ENCODE measurements at places on chromosomes 2 and 18.

DNA sequence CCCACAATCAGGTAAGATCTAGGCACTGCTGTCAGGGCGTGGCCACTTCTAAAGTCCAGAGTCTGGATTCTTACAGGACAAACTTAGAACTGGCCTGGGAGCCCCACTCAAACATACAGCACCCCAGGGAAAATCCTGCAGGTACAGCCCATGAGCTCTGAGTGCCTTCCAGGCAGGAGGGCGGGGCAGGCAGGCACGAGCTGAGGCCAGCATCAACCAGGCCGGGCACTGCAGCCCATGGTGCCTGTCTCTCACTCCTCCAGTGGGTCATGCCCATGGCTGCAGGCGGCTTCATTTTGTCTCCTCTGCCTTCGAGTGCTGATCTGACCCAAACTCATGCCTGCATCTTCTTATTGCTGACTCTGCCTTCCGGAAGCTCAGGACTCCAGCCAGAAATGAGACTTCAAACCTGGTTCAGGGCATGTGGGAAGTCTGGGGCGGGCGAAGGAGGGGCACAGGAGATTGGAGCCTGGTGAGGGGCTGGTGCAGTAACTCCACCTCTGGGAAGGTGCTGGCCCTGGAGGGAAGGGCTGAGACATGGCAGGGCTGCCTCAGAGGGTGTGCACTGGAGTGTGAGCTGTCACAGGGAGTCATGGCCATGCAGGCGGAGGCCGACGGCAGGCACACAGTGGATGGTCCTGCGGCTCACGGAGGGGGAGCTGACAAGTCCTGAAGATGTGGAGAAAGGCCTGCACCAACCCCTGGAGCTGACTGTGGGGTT lies 40.5 kb downstream of the HS6ST1 start:
- no peak for DNase-seq

GRCh38 chr2:216922175-216922780 lies 62.4 kb upstream of the TNP1 start:
- no peak for DNase-seq

- no peak for DNase-seq
These were observed 43.4 kb upstream of the LPIN2 start for GRCh38 chr18:3056311-3056710.

DNA sequence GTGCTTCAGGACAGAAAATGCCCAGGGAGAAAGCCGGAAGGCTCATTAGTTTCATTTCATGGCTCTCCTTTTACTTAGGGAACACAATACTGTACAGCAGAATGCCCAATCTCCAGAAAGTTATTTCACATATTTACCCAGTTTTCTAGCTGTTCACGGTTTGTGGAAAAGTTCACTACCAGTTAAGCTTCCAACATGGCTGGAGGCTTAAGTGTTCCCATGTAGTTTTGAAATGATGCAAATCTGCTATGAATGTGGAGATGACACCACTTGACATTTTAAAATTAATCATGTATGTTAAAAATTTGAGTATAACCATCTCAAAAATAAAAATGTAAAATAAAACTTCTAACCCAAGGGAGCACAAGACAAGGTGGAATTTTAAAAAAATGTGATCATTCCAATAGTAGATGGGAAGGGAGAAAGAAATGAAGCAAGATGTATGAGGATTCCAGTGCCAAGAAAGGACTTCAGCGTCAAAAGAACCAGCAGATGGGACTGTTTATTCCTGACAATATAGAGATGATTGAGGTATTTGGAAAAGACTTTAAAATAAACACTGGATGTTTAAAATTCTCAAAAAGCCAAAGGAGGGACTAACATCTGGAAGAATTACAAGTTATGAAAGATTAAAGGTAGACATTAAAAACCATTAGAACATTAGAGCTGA lies 60.9 kb upstream of the OSR1 start:
- DNase-seq = no peak

- no peak for DNase-seq
These were observed 20.2 kb upstream of the TUBB6 start for GRCh38 chr18:12287684-12288402.

- no peak for DNase-seq
These were observed 50.8 kb downstream of the DNMT3A start for GRCh38 chr2:25290811-25291495.

- DNase-seq = peak; percentile 11
These were observed 13.3 kb upstream of the CYP20A1 start for GRCh38 chr2:203225423-203226039.

DNA sequence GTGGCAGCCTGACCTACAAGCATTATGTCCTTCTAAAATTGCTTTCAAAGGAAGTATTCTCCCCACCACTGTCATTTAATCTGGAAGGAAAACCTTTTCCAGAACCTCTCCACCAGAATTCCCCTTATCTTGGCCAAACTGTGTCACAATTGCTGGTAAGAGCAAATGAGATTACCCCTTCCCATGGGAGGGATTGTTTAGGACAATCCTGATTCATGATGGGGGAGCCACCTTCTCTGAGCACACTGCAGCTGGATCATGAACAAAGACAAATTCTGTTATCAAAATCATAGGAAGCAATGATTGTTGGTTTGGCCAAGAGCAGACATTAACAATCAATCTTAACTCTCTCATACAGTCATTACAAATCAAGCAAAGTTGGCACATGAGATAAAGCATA lies 18.1 kb upstream of the ATOH8 start:
- no peak for DNase-seq

DNA sequence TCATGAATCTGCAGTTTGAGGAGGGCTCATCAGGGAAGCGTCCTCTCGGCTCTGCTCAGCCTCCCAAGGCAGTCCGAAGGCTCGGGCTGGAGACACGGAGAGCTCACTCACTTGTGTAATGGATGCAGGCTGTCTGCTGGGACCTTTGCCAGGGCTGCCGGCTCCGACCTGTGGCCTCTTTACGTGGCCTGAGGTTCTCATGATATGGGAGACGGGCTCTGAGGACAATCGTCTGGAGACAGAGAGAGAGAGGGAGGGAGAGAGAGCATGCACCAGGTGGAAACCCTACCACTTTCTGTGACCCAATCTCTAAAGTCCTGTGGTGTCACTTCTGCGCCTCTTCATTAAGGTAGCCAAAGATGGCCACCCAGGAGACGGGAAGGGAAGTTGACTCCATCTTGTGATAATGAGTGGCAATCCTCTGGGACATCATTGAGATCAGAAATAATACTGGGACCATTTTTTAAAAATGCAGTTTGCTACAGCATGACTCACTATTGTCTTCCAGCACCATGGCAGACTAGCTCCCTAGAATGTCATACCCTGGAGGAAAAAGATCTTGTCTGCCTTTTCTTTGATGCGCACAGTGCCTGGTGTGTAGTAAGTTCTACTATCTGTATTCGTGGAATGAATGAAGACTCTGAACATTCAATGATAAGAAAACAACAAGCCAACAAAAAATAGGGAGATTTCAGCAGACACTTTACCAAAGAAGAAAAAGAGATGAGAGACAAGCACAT lies 60.2 kb downstream of the CD8B2 start:
- DNase-seq = no peak

DNA sequence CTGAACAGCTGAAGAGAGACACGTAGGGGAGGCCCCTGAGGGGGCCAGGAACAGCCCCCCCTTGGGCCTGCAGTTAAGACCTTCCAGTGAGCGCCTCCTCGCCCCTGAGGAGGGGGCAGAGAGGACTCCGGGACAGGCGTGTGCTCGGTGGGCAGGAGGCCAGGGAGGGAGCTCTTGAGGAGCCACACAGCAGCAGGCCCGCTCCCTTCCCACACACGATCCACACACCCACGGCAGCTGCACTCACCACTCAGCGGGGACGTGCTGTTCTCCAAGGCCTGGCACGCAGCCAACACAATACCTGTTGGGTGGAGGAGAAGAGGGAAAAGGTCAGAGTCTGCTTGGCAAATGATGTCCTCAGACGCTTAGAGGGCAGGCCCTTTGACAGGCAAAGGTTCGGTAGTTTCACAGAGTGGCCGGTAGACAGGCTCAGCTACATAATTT lies 39.0 kb downstream of the TGFA start:
- no peak for DNase-seq

GRCh38 chr2:236557306-236558030 lies 12.2 kb upstream of the ACKR3 start:
- no peak for DNase-seq

GRCh38 chr2:194411221-194411620 lies 1245.8 kb upstream of the SLC39A10 start:
- DNase-seq = no peak

- no peak for DNase-seq
These were observed 3.5 kb downstream of the RSAD2 start for GRCh38 chr2:6881046-6881445.

GRCh38 chr18:7824970-7825369 lies 257.9 kb downstream of the PTPRM start:
- no peak for DNase-seq

DNA sequence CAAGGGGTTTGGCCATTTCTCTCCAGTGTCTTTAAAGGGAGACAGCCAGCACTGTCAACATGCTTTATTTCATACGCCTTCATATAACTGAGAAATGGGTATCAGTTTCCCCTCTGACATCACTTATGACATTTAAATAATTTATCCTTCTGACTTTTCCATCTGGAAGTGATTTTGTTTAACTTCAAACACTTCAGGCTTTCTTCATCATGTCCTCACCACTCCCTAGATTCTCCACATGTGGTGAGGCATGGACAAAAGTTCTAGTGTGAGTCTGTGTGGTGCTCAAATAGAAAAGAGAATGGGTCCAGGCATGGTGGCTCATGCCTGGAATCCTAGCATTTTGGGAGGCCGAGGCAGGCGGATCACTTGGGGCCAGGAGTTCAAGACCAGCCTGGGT lies 158.6 kb downstream of the TXNL1 start:
- DNase-seq = no peak

DNA sequence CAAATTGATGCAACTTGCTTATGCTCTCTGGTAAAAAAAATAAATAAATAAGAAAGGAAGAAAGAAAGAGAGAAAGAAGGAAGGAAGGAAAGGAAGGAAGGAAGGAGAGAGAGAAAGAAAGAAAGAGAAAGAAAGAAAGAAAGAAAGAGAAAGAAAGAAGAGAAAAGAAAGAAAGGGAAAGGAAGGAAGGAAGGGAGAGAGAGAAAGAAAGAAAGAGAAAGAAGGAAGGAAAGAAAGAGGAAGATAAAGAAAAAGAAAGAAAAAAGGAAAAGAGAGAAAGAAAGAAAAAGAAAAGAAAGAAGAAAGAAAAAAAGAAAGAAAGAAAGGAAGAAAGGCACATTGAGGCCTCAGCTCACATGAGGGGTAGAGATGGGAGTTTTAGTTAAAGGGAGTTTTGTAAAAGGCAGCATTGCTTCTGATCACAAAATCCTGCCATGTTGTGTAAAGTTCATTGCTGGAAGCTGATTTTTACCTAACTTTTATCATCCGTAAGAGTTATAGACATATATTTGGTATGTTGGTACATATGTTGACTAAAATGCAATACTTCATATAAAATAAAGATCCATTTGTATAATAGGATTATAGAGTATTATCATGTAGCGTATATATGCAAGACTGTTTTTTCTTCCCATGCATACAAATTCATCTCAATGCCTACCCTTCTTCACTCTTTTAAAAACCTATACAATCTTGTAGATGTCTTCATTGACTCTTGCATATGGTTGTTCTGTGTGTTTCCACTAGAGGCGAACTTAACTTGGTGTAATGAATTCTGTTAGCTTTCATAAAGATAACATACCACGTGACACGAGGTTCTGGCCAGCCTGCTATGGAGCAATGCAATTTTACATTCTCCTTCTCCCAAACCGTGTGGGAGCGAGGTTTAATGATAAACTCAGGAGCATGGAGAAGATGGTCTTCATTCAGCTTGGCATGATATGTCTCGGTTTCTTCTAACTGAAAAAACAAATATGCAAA lies 32.8 kb downstream of the MYOM1 start:
- no peak for DNase-seq

DNA sequence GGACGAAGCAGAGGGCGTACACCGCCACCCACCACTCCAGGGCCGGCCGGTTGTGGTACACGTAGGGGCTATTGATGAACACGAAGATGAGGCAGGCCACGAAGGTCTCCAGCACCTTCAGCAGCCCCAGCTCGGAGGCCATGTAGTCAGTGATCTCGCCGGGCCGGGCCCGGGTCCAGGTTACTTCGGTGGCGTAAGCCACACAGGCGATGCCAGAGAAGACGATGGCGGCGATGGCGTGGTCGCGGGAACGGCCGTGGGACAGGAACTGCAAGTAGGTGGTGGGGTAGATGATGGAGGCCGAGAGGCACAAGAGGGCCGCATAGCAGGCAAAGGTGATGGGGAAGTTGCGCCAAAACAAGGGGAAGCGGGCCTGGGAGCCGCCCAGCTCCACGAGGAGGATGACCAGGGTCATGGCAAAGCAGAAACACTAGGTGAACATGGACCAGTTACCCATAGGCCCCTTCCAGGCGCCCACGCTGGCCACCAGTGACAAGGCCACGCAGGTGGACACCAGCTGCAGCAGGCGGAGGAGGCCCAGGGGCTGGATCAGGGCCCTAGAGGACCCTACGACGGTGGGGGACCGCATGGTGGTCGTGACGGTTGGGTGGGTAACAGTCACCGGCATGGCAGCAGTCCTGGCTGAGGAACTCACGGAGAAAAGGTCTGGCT lies 128.4 kb upstream of the FAM98A start:
- DNase-seq = no peak

- peak; percentile 35 for DNase-seq
These were observed 68.0 kb upstream of the CRIM1 start for GRCh38 chr2:36287363-36288275.

DNA sequence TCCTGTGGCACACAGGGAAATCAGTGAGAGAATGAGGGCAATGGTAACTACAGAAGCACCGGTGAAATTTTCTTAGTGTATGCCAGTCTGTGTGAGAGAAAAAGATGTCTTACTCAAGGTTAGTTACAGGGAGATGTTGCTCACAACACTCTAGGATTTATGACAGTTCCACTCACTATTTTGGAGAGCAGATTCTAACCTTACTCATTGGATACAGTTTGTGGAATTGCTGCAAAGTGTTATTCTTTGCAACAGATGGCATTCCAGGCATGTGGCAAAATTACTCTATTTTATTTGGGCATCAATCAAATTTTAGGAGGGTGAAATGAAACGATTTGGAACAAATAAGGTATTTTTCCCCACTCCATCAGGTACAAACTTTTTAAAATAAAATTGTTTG lies 449.1 kb downstream of the PIK3C3 start:
- DNase-seq = no peak

GRCh38 chr2:55618025-55618274 lies 528 bp upstream of the PPP4R3B start:
- no peak for DNase-seq

DNA sequence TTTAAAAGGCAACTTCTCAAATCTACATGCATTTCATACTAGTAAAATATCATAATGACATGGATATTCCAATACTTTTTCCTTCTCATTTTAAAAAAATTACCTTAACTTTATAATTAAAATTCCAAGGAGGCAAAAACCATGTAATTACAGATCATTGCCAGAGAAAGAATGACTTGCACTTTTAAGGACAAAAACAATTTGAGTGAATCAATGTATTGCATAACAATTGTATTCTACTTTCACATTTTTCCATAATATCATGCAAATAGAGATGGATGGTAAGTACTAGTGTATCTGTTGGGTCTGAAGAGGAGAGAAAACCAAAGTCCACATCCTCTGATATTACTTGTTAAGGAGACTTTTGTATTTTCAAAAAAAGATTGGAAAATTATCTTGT lies 89.5 kb upstream of the NCK2 start:
- no peak for DNase-seq

GRCh38 chr18:63834471-63835113 lies 52.9 kb upstream of the SERPINB2 start:
- DNase-seq = no peak
